ENCODE measurements at places on chromosomes 1 and 21. TPM values are rescaled to one million over a fixed set of nuclear protein-coding genes. Genes with fewer than 3 reads are reported as not detected.
A peak's percentile ranks its signal among the peaks of the same experiment; 100 is the strongest.

DNA sequence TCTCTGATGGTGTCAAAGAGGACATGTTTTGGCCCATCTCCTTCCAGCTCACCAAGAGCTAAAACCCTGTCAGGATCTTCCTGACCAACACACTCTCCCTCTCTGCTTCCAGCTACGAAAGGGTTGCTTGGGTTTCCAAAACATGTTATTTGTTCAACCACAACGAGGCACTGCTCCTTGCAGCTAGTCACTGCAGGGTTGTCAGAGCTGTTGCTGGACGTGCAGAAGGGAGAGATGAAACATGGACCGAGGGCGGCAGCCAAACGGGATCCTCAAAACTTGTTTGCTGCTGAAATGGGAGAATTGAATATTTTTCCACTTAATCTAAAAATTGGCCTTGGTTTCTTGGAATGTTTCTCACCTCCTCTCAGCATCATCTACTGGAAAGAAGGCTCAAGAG is 12.4 kb downstream of the ZBTB18 start:
- H3K36me3 ChIP-seq = no peaks in the 10 kb centered on the region
- H3K4me3 ChIP-seq = no peak overlapping the region
- no peaks in the 10 kb centered on the region for H3K27me3 ChIP-seq
- no peak overlapping the region for H3K27ac ChIP-seq

- no peaks in the 10 kb centered on the region for H3K36me3 ChIP-seq
- 0 out of 2 replicates have a peak within 1 kb of the TSS, but pooled peaks have one; percentile 1 for H3K27ac ChIP-seq
- peak within 1 kb of the TSS; percentile 26 for H3K4me3 ChIP-seq
Measured at GRCh38 chr1:89065079-89065868, at the start of gene GBP1. Gene GBP1, minus strand, starts transcription at chr1:89065208. Its CDS starts 1,974 bp downstream, at chr1:89063234.

DNA sequence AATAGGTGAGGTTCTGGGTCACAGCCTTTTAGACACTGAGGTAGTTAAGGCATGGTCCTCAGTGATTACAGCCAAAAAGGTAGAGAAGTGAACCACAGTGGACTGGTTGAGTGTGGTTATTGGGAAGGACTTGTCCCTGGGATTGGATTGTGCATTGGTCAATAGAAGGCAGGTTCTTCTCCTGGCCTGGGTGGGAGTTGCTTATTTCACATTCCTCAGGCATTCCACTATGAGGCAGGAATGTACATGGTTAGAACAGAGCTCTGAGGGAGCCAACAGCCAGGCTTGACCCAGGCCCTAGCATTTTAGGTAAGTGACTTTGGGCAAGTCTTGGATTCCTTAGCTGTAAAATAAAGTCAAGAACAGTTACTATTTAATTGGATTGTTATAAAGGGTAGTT is 97.9 kb upstream of the MARK1 start:
- no peaks in the 10 kb centered on the region for H3K36me3 ChIP-seq
- H3K27me3 ChIP-seq = no peaks in the 10 kb centered on the region
- H3K4me3 ChIP-seq = no peak overlapping the region
- DNase-seq = peak; percentile 51

- H3K4me3 ChIP-seq = no peak overlapping the region
- no peak for DNase-seq
- H3K4me1 ChIP-seq = peaks cover 22% of the 10 kb centered on the region
- H3K27me3 ChIP-seq = peaks cover 5% of the 10 kb centered on the region
Measured at GRCh38 chr1:212664409-212665199, 35.0 kb downstream of the BATF3 start.

GRCh38 chr1:23590058-23590783 is 30.9 kb upstream of the ID3 start:
- H3K36me3 ChIP-seq = no peaks in the 10 kb centered on the region
- DNase-seq = no peak
- no peak overlapping the region for H3K4me3 ChIP-seq
- H3K4me1 ChIP-seq = peaks cover 48% of the 10 kb centered on the region
- H3K27ac ChIP-seq = no peak overlapping the region

- H3K4me1 ChIP-seq = no peaks in the 10 kb centered on the region
- peaks cover 20% of the 10 kb centered on the region for H3K27me3 ChIP-seq
- DNase-seq = no peak
- H3K36me3 ChIP-seq = no peaks in the 10 kb centered on the region
Measured at GRCh38 chr21:32585970-32586369, 647 bp upstream of the TCP10L start.

The DAB1 gene
- not detected for total RNA-seq

The LPAR3 gene
- not detected for total RNA-seq

The CLCA2 gene
- 0.25 TPM for total RNA-seq

Data from PC-9 (cell line).